Stimulated activated CD4-positive, alpha-beta T cell treated with anti-CD3 and anti-CD28 coated beads, Interleukin-1b, Interleukin-23, amount 100 ng/mL, for 24 hours (primary cell): ENCODE measurements at places on chromosomes 3 and 15.

- no peak for DNase-seq
Measured at GRCh38 chr3:106485217-106485616, 616.4 kb upstream of the CBLB start.

- DNase-seq: no peak
Measured at GRCh38 chr15:63015618-63016017, 26.9 kb upstream of the TPM1 start.

- DNase-seq: no peak
Measured at GRCh38 chr3:171604370-171604769, 144.2 kb upstream of the TNIK start.

GRCh38 chr3:151638555-151639417 lies 94.9 kb upstream of the AADACL2 start:
- DNase-seq: no peak

- no peak for DNase-seq
Measured at GRCh38 chr3:7285505-7285904, 424.6 kb downstream of the GRM7 start.

DNA sequence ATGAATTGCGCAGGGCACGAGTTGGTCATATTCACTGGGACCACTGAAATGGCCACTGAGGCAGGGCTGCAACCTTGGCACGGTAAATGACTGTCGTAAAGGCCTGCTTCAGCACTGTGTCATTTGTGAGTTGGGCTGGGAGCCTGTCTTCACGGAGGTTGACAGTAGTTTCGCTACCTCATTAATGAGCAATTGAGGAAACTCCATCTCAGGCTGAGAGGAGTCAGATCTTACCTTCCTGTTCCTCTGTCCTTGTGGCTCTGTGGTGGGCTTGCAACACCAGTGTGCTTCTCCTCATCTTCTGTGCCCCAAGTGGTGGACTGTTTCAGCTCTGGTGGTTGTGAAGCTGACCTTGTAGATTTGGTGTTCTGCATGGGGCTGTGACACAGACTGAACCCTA lies 80.1 kb upstream of the EIF1B start:
- no peak for DNase-seq

DNA sequence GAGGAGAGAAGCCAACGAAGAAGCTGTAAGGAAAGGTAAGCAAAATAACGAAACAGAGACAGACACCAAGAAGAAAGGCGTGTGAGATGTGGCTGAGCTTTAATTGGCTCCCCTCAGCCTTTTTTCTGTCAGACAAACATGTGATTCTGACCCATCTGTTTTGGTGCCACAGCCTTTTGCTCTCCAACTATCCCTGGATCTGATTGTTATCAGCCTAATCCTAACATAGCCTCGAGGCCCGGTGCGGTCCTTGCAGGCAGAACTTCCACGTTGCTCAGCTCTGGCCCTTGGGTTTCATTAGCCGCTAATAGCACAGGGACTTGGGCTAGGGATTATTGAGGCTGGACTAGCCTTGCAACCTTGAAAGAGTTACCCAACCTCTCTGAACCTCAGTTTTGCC lies 57.9 kb upstream of the CACNA2D3 start:
- DNase-seq: no peak

GRCh38 chr15:92877416-92877815 lies 22.7 kb upstream of the CHD2 start:
- DNase-seq: no peak

- no peak for DNase-seq
Measured at GRCh38 chr3:126087552-126088175, 3.7 kb upstream of the SLC41A3 start.

- DNase-seq: no peak
Measured at GRCh38 chr15:34358367-34358766, 8.6 kb downstream of the LPCAT4 start.

- DNase-seq: no peak
Measured at GRCh38 chr3:73449774-73450173, 175.0 kb downstream of the PDZRN3 start.

- DNase-seq: no peak
Measured at GRCh38 chr3:170528726-170529125, 57.1 kb downstream of the SLC7A14 start.
